ENCODE measurements at places on chromosomes 5 and 9. TPM values are rescaled to one million over a fixed set of nuclear protein-coding genes. Genes with fewer than 3 reads are reported as not detected.

FOXE1 gene
- total RNA-seq = not detected

PSAT1 gene
- 78.9 TPM for total RNA-seq

PRSS3 gene
- not detected for total RNA-seq

ANKRD31 gene
- total RNA-seq = 0.58 TPM

TEX48 gene
- not detected for total RNA-seq

FSTL4 gene
- total RNA-seq = 0.83 TPM

CA9 gene
- total RNA-seq = 1.2 TPM

PCDHGC5 gene
- not detected for total RNA-seq

PRRX2 gene
- total RNA-seq = not detected

F12 gene
- 2.2 TPM for total RNA-seq

TAS2R1 gene
- total RNA-seq = not detected

DNAH5 gene
- total RNA-seq = not detected

MGAT1 gene
- 186 TPM for total RNA-seq

SPRY4 gene
- 1.7 TPM for total RNA-seq

FAM170A gene
- not detected for total RNA-seq

SPINK4 gene
- not detected for total RNA-seq

FRMD3 gene
- total RNA-seq = 1.2 TPM

TMEM215 gene
- total RNA-seq = not detected

Data from activated naive CD8-positive, alpha-beta T cell treated with anti-CD3 and anti-CD28 coated beads, Interleukin-2, amount 10 ng/mL, durations not matched to agents 7 days and 5 days (primary cell).